Chondrocyte (in vitro differentiated cells): ENCODE measurements at places on chromosomes 16 and 17. TPM values are rescaled to one million over a fixed set of nuclear protein-coding genes. Genes with fewer than 3 reads are reported as not detected.

KRT14 gene
- 0.23 to 0.94 TPM (median 0.32 TPM) in 3 replicates for total RNA-seq

GRCh38 chr16:89475144-89475543, 15.2 kb downstream of the ANKRD11 start:
- no peak for DNase-seq

DNA sequence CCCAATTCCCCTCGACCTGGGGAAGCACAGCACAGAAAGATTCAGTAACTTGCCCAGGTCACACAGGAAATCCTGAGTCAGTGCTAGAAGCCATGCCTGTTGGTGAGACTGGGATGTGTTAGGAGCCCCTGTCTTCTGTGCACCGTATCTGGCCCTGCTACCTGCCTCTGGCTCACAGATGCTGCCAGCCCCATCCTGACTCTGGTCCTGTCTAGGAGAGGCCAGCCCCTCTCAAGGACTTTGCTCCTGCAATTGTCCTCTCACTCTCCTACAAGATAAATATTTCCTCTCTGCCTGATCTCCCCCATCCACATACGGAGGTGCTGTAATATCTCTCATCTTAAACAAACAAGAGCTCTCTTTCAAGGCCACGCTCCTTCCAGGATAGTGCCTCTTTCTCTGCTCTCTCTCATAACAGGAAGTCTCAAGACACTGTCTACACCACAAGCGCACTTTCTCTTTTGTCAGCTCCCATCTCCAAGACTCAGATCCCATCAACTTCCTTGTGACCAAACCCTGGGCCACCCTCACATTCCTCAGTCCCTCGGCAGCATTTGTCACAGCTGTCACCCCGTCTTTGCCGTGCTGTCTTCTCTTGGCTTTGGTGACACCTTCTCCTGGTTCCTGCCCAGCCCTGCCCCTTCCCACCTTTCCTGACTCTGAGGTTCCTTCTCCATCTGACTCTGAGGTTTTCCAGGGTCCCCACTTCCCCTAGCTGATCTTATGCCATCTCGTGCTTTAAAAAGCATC, 1.9 kb downstream of the SLC13A2 start:
- DNase-seq, result peak; percentile 55

DNA sequence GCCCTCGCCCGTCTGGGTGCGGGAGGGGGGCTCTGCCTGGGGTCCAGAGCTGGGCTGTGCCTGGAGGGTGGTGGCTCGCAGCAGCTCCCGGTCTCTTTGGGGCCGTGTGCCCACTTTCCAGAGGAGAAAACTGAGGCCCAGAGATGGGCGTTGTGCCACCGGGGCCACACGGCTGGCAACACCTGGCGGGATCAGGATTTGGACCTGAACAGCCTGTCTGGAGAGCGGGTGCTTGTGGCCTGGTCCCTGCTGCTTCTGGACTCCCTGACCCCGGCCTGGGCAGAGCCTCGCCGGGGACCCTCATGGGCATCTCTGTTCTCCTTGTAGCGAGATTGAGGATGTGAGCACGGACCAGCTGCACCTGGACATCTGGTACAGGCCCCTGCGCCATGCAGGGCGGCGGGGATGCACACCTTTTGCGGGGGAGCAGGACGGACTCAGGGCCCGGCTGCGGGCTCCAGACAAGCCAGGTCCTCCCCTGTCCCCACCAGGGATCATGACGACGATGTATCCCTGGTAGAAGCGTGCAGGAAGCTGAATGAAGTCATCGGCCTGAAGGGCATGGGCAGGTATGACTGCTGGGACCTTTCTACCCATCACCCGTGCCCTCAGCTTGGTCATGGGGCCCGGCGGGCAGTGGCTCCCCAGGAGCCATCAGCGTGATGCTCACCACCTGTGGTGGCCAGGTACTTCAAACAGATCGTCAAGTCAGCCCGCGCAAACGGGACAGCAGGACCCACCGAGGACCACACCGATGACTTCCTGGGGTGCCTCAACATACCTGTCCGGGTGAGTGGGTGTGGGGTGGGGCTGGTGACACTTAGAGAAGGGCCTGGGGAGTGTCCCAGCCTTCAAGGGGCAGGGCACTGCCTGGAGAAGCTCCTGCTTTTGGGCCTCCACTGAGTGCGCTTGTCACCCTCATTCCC, 8.3 kb downstream of the BAIAP3 start:
- no peak for DNase-seq

DNA sequence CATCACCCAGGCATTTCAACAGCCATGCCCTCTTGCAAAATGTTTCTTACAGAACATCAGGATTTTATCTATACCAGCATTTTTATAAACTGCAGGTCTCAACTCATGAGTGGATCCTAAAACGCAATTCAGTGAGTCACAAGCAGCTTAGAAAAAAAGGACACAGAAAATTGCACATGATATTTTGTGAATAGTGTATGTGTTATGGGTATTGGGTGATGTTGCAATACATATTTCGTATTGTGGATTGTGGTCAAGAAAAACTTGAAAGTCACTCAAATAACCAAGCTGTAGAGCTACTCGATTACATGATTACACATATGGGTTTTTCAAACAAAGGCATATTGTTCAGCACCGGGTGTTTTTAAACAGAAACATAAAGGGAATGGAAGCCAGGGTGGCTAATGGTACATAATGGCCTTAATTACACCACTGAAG, 1.4 kb downstream of the WIPI1 start:
- no peak for DNase-seq

DNA sequence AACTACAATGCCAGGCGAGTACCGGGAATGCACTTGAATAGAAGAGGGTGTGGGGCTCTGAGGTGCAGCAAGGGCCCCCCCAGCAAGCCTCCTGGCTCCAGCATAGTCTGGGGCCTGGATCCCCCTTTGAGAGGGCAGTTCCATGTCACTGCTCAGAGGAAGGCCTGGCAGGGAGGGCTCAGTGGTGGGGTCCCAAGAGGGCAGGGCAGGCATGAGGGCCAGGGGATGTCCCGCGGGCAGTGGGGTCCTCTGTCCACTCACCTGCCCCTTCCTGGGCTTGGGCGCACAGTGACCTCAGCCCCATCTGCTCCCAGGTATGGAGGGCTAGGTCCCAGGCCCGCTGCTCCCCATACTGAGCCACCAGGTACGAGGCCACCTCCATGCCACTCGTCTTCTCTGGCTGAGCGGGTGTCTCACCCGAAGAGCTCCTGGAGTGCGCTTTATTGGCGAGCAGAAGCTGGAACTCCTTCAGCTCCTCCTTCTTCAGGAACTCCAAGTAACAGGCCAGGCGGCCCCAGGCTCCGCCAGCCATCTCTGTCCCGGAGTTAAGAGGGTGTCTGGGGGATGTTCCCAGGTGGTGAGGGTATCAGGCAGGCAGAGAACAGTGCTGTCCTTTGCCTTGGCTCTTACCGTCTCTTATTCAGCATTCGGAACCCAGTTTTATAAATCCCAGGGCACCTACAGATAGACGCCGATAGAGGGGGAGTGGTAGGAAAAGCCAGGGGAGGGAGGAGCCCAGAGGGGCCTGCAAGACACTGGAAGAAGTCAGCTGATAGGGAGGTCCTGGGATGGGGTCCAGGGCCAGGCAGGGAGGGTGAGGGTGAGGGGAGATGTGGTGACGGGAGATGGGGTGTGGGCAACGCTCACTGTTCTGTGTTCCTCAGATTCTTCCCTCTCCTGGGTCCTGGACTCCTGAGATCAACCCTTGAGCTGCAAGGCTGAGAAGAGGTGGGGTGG, 605 bp downstream of the NLRP1 start:
- DNase-seq, result no peak

DNA sequence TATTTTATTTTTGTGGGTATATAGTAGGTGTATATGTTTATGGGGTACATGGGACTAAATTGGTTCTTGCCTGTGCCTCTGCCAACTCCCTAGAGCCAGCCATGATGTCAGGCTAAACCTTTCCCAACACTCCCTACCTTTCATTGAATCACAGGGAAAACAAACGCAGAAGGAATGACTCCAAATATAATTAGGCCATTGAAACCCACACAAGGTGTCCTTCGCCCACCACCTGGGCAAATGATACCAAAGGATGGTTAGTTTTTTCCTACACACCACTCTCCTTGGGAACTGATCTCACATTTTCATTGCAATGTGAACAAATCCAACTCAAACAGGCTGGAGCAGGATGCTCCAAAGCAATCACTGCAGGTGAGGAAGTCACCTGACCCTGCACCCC, 27.5 kb downstream of the WSB1 start:
- no peak for DNase-seq

- no peak for DNase-seq
Observed at GRCh38 chr17:49861150-49861884, 13.4 kb upstream of the TAC4 start.

NOTUM gene
- total RNA-seq, result 0.29 TPM in 1 of 3 replicates, not detected in the others

EXOC7 gene
- 129 to 180 TPM (median 131 TPM) in 3 replicates for total RNA-seq

NUPR1 gene
- total RNA-seq, result 39.1 to 300 TPM (median 289 TPM) in 3 replicates

- DNase-seq, result peak; percentile 41
Observed at GRCh38 chr17:82931699-82932517, 92.1 kb upstream of the ZNF750 start.

WFDC1 gene
- 3.5 to 5.7 TPM (median 5.6 TPM) in 3 replicates for total RNA-seq

GRCh38 chr17:19683117-19683516, 33.3 kb downstream of the SLC47A2 start:
- DNase-seq, result no peak

STH gene
- total RNA-seq, result not detected in 3 replicates

GRCh38 chr16:53064081-53064578, 9.3 kb downstream of the CHD9 start:
- DNase-seq, result no peak

AGRP gene
- total RNA-seq, result not detected in 3 replicates

TNS4 gene
- 0.39 TPM in 1 of 3 replicates, not detected in the others for total RNA-seq

IRX6 gene
- total RNA-seq, result not detected in 3 replicates

ABCC6 gene
- 0.99 to 2.7 TPM (median 1.5 TPM) in 3 replicates for total RNA-seq

DNA sequence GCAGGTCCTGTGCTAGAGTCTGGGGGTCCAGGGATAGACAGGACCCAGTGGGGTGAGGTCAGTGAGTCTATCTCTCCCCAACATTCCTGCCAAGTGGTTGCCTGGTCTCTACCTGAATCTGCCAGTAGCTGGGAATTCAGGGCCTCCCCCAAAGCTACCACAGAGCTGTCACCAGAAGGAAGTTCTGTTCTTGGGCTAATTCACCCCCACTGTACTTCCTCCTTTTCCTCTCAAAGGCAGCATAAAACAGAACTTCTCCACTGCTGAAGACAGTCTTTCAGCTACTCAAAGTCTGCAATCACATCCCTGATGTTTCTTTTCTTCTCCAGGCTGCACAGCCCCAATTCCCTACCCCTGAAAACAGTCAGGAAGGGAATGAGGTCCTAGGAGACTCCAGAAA, 8.7 kb downstream of the CAMTA2 start:
- no peak for DNase-seq

ZFP1 gene
- 11.4 to 15.3 TPM (median 14.1 TPM) in 3 replicates for total RNA-seq

CES3 gene
- total RNA-seq, result 0.12 to 0.75 TPM (median 0.13 TPM) in 3 replicates

DNA sequence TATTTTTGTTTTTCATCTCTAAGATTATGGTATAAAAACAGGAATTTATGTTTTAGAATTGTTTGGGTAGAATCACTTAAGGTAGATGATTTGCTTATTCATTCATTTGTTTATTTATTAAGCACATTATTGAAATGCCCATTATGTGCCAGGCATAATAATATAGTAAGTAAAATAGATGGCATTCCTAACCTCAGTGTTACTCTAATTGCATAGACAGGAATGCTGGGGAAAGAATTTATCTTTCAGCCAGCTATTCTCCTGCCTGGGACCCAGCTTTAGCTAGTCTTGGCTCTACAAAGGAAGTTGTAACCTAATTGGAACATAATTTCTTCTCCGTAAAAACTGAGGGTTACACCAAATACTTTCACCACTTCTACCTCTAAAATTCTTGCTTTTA, 44.6 kb downstream of the NFAT5 start:
- DNase-seq, result no peak

- no peak for DNase-seq
Observed at GRCh38 chr17:20089756-20090547, 80.8 kb downstream of the SPECC1 start.
